ENCODE measurements at places on chromosomes 2 and 18.

- DNase-seq: no peak
These were observed 327.9 kb downstream of the CLIP4 start for GRCh38 chr2:29443151-29443550.

GRCh38 chr18:11260961-11261461 is 111.6 kb upstream of the PIEZO2 start:
- DNase-seq: no peak

GRCh38 chr18:29418136-29418535 is 1241.2 kb upstream of the CDH2 start:
- DNase-seq: peak; percentile 62

DNA sequence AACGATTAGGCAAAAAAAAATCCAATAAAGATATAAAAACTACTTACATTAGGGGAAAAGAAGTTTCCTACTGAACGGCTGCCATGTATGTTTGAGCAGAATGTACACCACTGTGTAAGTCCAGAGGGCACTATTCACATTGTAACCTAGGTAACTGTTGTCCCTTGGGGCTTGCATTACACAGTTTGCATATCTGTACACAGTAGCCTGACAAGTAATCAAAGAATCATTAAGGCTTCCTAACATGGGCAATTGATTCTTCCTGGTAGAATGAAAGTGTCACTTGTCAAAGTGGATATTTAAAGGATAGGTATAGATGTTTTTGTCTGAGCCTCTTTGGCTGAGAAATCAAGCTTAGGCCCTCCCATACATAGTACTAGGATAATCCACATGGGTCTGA is 39.1 kb downstream of the PLEK start:
- DNase-seq: no peak

- DNase-seq: no peak
These were observed 81.4 kb downstream of the ADCYAP1 start for GRCh38 chr18:986051-986450.

DNA sequence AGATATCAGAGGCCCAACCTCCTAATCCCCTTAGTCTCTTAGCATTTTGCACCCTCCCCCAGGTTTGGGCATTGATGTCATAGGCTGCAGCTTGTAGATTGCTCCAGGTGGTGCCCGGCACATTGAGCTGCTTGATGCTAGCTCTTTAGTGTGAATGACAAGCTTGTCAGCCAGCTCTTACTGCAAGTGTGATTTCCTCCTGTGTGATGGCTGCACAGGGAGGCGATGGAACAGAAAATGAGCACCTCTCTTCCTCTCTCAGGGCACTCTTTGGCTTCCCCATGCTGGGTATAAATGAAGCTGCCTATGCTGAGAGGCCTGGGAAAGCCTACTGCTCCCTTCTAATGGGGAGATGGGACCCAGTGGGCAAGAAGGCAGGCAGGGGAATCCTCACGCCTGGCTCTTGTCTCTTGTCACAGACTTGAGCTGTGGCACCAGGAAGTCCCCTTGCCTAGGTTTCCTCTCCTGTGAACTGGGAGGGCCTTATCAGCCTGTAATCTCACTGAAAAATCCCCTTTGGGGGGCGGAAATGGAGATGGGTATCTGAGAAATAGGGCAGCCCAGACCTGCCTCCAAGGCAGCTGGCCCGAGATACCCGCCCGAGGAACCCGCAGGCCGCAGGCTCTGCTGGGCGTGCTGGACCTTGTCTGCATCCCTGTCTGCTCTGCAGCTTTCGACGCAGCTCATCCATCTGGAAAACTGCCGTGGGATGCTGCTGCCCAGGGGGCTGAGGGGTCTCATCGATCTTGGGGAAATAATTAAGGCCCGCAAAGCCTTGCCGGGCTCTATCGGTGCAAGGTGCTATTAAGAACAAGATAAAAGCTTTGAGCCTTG is 163.5 kb upstream of the CXCR4 start:
- no peak for DNase-seq

All from GM03348 (cell line).